ENCODE measurements at places on chromosomes 3 and 15.

- no peak for DNase-seq
These were observed 77.8 kb upstream of the GSK3B start for GRCh38 chr3:120172070-120172469.

DNA sequence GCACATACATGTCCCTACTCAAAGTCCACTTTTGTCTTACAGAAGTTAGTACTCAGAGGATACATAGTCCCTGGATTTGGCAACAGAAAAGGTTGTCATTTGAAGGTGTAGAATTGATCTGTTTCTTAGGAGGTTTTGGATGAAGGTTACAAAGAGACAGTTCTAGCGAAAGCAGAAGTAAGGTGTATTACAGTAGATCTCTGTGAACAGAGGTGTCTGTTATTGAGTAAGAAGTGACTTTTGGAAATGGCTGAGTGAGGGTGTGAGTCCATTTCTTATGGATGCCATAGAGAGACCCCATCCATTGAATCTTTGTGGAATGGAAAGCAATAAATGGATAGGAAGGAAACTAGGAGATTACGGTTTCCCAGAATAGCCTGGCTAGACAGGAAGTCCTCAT lies 5.6 kb downstream of the ZNF662 start:
- no peak for DNase-seq

GRCh38 chr15:50107591-50108408 lies 11.2 kb downstream of the ATP8B4 start:
- no peak for DNase-seq

DNA sequence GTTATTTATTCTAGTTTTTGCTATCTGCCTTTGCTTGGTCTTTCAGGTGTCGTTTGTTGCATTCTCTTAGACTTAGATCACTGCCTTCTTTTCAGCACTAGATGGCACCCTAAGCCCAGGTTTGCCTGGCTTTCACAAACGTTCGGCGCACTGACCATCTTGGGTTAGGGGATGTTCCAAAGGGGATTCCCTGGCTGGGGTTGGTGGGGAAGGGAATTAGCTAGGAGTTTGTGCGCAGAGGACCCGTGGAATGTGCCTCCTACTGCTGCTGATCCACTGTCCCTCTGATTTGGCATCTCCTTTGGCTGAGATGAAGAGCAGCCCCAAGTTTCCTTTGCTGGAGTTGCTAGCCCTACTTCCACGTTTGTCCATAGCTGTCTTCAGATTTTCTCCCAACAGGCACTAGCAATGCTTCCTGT lies 33.9 kb downstream of the PFN2 start:
- peak; percentile 2 for DNase-seq

DNA sequence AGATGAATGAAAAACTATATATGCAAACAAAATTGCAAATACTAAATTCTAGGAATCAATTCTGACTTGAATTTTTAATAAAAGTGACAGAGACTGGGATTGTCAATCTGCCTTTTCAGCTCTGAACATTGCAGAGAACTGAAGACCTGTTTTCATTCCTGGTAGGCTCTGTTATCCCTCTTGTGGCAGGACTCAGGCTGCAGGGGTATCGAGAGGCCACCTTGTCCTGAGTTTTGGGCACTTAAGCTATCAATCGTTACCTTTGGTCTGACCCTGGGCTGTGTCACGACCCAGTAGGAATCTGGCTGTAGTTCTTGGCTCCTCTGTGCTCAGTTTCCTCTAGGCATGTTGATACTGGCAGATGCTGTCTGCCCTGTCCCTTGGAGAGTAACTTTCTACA lies 238.0 kb downstream of the CACNA2D3 start:
- no peak for DNase-seq

GRCh38 chr3:81651139-81651538 lies 110.3 kb downstream of the GBE1 start:
- DNase-seq = no peak

DNA sequence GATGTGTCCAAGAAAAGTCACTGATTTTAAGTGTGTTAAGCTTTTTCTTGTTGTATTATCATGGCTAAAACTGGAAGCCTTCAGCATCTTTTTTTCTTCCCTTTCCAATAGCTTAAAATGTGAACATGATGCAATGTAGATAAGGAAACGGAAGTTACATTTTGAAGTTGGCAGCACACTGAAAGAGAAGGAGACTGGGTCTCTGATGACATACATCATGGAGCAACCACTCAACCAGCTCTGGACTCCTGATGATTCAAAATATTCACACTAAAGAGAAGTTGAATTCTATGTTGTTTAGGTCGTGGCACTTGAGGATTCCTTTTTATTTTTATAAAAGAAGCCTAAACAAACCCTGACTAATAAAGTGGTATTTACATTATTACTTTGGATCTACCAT lies 488.3 kb upstream of the ALCAM start:
- no peak for DNase-seq

- peak; percentile 5 for DNase-seq
These were observed 185.1 kb upstream of the TPM1 start for GRCh38 chr15:62857411-62857853.
